ENCODE measurements at places on chromosomes 1 and 21.

GRCh38 chr1:246987083-246987690, 20.7 kb downstream of the ZNF695 start:
- no peak for DNase-seq

DNA sequence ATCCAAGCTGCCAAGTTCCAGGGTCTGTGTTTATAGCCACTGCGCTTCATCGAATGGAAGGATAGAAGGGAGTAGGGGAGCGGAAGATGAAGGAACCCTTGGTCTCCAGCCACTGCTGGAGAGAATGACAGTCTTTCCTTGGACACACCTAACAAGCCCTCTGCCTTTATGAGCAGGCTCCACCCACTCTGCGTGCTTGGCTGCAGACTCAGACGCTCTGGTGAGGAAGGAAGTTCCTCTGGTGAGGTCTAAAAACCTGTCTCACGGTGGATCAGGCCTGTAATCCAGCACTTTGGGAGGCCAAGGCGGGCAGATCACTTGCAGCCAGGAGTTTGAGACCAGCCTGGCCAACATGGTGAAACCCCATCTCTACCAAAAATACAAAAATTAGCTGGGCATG, 55.4 kb downstream of the MATN1 start:
- DNase-seq = no peak

DNA sequence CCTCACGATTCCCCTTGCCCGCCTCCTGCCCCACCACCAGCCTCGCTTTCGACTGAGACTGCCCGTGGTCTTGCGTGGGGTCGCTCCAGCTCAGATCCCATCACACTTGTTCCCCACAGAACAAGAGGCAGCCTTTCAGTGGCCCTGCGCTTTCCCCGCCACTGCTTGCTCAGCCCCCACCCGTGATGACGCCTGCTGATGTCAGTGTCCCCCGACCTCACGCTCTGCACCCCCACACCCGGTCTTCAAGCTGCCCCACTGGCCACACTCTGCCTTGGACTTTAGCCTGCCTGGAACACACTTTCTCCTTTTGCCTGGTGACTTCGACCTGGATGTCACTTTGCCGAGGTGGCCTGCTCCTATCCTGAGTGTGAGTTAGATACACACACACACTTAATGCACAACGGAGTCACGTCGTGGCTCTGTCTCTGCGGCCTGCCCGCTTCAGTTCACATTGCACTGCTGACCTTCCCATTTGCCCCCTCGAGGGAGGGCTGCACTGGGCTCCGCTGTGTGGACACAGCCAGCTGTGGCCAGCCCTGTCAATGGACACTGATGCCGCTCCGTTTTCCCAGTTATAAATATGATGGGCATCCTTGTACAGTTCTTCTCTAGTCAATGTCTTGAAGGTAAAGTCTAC, 13.0 kb downstream of the AGPAT3 start:
- DNase-seq = no peak

- no peak for DNase-seq
Measured at GRCh38 chr1:101732261-101732660, 264.5 kb downstream of the OLFM3 start.

DNA sequence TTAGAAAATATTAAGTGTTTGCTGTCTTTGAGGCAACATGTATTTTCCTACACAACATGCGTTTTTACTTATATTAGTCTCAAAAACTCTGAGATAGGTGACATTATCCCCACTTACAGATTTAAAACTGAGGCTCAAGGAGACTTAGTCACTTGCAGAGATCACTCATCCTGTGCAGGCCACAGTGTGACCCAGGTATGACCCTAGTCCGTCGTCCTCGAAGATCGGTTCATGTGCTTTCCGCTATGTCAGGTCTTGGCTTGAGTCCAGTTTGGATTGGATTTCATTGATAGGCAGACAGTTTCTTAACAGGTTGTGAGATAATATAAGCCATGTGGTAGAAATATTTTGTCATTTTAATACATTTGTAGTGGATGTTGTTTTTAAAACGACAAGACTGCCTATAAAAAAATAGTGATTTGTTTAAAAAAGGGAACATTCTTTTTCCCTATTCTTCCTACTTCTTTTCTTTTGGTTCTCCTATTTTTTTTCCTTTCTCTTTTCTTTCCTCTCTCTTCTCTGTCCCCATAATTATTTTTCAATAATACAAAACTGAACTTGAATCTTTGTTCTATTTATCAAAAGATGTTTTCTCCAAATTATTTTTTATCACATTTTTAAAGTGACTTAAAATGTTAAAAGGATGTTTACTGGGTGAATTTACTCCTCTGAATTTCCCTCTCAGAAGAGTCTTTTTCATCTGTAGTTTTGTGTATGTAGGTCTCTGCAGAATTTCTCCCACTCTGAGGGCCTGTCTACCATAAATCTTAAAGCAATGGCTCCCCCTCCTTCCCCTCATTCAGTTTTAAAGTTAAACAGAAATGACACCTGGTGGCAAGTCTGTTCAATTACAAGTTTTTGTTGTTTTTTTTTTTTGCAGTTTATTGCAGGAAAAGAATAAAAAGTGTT, 81.8 kb downstream of the PHTF1 start:
- peak; percentile 59 for DNase-seq

- DNase-seq = no peak
Measured at GRCh38 chr21:42691901-42692559, 38.6 kb downstream of the PDE9A start.

GRCh38 chr1:79042117-79042516, 35.6 kb upstream of the ADGRL4 start:
- no peak for DNase-seq

DNA sequence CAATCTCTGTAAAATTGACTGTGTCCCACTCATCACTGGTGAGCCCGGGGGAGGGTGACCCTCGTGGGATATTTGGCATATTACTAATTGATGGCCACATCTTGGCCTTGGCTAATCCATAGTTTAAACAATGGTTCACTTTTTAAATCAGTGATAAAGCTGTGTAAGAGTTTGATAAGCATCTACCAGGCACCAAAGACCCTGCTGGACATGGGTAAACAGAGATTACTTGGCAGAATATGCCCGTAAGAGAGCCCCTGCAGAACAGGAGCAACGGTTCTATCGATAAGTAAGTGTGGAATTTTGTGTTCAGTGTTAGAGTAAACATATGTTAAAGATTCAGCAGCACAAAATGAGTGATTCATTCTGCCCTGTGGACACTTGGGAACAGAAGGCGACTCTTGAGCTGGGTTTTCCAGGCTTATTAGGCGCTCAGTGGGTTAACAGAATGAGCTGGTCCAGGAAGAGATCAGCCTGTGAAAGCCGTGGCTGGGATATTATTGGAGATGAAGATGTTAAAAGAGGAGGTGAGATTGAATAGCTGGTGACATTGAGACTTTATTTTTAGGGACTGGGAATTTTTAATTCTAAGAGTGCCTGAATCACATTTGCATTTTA, 55.9 kb downstream of the CNST start:
- no peak for DNase-seq

- DNase-seq = no peak
Measured at GRCh38 chr1:56387071-56387740, 192.2 kb downstream of the PLPP3 start.

GRCh38 chr1:232123775-232124659, 497.4 kb downstream of the DISC1 start:
- no peak for DNase-seq

DNA sequence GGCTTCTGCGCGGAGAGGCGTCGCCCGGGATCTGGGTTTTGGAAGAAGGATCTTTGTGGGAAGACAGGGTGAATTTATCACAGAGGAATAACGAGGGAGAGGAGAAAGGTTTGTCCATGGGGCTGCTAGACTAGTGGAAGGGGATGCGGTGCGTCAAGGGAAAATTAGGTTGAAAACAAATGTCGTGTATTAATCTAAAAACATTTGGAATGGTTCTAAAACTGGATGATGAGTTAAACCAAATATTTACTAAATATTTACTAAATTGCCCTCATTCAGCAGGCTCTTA, 647 bp downstream of the RO60 start:
- no peak for DNase-seq

DNA sequence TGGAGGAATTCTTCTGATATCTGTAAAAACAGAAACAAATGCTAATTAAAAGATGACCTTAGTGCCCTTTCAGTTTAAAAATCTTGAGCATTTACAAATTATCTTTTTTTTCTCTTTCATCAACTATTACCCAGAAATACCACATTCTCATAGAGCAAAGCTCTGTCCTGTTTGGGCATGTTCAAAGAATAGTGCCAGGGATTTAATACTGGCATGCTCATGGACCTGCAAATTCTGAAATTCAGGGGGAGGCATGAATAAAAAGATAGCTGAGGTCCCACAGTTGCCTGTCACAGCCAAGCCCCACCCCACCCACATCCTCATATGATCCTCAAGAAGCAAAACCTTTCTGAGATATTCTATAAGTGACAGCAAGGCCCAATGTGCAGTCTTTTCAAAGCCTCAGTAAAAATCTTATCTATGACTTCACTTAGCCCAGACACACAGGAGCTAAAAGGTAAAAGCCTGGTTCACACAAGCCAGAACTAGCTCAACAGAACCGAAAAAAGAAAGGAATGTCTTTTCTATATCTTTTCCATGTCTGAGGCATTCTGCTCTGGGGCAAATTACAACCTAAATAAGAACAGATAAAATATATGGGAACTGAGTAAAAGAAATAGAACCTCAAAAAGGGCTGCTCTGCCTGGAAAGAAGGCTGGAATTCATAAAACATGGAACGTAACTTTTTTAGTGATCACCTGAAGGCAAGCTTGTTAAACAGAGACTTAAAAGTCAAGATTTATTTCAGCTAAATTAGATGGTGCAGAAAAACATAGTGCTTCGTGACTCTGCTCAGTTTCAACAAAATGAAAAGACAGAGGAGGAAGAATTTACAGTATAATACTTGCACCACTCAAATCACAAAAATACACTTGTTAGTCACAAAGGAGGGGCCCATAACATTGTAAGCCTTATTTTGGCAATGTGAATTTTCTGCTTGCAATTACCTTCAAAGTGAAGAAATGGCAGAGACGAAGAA, 11.0 kb downstream of the WLS start:
- no peak for DNase-seq

- no peak for DNase-seq
Measured at GRCh38 chr1:175095978-175096607, 28.5 kb downstream of the TNN start.

- no peak for DNase-seq
Measured at GRCh38 chr1:163106364-163106987, 37.3 kb downstream of the RGS4 start.

- no peak for DNase-seq
Measured at GRCh38 chr21:42081931-42082381, 10.8 kb downstream of the UMODL1 start.

GRCh38 chr1:230340526-230341161, 85.5 kb downstream of the PGBD5 start:
- no peak for DNase-seq

GRCh38 chr1:240652961-240653409, 41.0 kb upstream of the GREM2 start:
- no peak for DNase-seq

- no peak for DNase-seq
Measured at GRCh38 chr1:8216005-8216404, 101.9 kb upstream of the SLC45A1 start.

GRCh38 chr1:73979684-73980083, 218.3 kb downstream of the LRRIQ3 start:
- no peak for DNase-seq

- no peak for DNase-seq
Measured at GRCh38 chr1:37425221-37425620, 49.2 kb upstream of the ZC3H12A start.

- DNase-seq = no peak
Measured at GRCh38 chr21:36959020-36959835, 7.2 kb downstream of the HLCS start.

GRCh38 chr1:21313886-21314721, 23.8 kb upstream of the ECE1 start:
- DNase-seq = no peak

GRCh38 chr1:65691972-65692371, 100.7 kb upstream of the PDE4B start:
- no peak for DNase-seq

DNA sequence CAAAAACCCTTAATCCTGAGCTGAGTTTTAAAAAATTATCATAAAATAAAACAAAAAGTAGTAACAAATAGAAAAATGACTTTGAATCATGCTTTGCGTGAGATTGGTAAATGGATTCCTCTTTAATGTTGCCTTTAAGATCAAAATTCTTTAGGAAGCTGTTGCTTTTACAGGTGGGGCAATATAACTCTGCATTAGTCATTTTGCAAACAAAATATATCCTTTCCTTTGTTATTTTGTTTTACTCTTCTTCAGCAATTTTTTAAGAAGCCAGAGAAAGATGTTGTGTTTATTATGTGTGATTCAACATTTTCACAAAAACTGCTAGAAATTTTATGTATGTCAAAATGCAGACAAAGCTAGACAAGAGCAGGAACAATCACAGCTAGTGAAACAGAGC, 50.0 kb downstream of the MARK1 start:
- no peak for DNase-seq

GRCh38 chr1:229643996-229644745, 18.1 kb downstream of the URB2 start:
- DNase-seq = no peak

DNA sequence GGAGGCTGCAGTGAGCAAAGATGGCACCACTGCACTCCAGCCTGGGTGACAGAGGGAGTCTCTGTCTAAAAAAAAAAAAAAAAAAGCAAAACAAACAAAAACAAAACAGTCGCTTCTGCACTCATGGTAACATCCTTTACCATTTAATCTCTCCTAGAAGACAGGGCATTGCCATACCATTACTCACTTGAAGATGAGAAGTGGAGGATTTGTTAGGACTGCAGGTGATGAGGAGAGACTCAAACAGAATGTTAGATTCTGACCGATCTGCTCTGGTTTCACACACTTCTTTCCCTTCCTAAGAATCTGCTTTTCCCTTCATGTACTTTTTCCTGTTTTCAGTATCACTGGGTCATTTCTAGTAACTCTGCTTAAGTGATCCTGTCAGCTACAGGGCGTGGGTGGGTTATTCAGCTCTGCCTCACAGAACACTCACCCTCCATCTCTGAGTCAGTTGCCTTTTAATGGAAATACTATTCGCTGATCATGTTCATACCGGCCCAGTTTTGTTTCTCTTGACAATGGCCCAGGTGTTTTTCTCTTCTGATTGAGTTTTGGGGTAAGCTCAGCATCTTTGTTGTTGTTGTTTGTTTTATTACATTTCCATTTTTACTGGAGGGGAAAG, 148.0 kb upstream of the ERG start:
- no peak for DNase-seq

DNA sequence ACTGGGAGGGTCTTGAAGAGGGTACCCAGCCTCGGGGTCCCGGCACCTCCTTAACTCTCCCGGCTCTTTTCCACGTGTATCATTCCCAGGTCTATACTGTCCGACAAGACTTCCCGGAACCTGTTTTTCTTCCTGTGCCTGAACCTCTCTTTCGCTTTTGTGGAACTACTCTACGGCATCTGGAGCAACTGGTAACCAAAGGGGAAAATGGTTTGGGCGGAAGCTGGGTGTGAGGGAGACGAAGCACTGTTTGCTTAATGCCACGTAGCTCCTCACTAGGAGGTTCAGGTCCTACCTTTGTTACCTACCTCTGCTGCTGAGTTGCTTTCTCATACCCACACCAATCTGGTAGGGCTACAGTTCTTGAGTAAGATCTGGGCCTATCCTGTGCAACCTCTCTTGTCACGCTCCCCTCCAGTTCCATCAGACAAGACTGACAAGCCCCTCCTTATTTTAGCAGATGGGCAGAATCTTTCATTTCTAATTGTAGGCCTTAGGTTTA, 642 bp downstream of the SLC30A7 start:
- peak; percentile 60 for DNase-seq

GRCh38 chr1:205075642-205076155, 8.6 kb downstream of the TMEM81 start:
- no peak for DNase-seq

Measured in CD8-positive, alpha-beta T cell (primary cell).